ENCODE measurements at places on chromosomes 3 and 15.

DNA sequence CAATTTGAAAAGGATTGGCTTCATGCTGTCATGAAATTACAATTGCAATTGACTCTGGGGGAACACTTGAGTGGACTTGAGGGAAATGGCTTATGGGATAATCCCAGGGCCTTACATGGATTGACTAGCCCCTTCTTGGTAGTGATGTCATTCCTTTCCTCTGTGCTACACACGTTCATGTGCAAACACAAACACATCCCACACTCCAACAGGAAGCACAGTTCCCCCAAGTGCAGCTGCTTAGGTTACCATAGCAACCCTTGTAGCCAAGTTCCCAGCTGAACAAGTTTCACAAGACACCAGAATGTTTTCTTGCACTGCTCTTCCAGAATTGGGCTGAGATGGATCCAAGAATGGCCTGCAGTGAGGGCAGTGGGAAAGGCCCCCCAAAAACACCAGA, 217.0 kb downstream of the ZNF621 start:
- DNase-seq = no peak

DNA sequence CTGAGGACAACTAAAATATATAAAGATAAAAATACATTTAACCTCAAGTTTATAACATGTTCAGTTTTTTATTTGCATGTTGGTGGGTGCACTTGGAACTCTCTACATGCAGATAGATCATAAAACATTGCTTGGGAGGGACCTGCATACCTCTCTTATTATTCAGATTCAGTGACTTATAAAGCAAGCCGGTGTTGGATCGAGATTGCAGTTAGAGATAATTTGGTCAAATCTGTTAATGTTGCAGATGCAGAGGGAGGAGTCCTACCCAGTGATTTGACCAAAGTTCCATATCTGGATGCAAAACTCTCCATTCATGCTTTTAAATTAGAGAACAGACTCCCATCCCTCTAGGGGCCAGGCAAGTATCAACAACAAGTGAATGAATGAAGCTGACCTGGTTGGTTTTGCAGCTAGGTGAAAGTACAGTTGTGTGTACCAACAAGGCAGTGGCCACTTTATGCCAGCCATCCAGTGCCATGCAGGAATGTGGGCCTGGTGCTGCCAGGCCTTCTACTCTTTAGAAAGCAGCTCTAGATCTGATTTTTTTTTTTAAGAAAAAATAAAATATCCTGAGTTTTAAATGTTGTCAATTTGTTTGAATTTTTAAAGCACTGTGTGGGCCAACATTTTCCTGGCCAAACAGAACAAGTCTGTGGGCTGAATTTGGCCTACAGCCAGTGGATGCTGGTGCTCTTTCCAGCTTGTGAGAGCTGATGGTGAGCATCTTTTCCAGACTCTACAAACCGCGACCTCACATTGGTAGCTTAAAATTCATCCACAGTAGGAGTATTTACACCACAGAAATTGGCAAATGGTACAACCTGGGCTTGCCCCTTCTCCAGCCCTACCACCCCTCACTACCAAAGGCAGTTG, 12.3 kb downstream of the CDIN1 start:
- no peak for DNase-seq

GRCh38 chr3:100526613-100527346, 34.4 kb downstream of the TMEM45A start:
- DNase-seq = no peak

DNA sequence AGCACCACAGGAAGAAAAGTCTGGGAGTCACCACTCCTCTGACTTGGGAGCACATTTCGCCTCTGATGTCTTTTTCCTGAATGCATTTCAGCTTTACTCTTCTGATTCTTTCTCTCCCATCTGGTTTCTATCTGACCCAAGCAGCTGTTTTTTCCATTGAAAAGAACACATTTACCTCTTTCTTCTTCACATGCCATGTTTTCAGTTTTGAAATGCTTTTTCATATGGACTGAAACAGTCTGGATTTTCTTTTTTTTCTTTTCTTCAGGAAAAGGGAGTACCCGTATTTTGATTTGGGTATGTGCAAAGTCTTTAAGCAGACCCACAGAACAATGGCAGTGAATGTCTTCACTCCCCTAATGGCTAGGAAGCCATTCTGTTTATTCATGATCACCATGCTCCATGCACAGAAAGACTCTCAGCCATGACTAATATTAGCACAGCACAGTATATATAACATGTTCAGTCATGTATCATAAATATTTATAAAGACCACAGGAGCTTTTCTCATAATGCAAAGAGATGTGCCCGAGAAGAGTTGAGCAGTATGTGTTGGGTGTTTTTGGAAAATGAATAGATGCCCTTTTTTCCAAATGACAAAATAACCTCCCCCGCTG, 82.7 kb upstream of the LRIG1 start:
- no peak for DNase-seq

Data from AG08396 (cell line).